ENCODE measurements at places on chromosomes 6 and 20.
A peak's percentile ranks its signal among the peaks of the same experiment; 100 is the strongest.

DNA sequence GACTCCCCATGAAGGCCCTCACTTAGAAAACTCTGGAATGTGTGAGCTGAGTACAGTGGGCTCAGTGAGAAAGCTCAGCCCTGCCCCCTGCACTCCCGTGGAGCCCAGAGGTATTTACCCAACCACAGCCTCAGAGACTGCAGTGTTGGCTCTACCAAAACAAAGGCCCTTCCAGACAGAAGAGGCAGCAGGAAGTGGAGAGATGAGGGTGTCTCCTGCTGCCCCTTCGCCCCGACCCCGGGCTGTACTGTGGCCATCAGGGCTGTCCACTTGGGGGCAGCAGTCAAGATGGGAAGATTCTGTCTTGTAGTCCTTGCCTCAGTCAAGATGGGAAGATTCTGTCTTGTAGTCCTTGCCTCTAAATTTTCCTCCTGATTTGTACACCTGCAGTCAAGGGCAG is 341.3 kb downstream of the TAF4 start:
- DNase-seq = no peak

- DNase-seq = peak; percentile 72
Measured at GRCh38 chr6:3334555-3334954, 75.8 kb downstream of the PSMG4 start.

- DNase-seq = peak; percentile 12
Measured at GRCh38 chr6:97133067-97133466, 149.9 kb downstream of the MMS22L start.

DNA sequence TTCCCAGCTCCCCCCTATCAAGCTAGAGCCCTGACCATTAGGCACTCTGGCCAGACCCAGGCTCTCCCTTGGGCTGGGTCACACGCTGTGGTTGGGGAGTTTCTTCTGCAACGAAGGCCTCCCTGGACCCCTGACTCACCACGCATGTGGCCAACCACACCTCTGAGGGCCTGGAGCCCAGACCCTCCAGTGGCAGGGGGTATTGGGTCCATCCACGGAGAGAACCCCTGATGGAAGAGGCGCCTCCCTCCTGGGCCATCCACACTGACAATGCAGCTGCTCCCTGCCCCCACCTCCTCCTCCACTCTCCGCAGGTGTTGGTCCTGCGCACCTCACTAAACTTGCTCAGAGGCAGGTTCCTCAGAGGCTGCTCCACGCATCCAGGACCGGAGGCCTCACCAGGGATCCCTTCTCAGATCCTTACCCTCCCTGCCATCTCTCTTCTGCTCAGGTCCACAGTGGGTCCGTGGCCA is 125.4 kb downstream of the RNASET2 start:
- no peak for DNase-seq

GRCh38 chr6:146938266-146938665 is 266.0 kb upstream of the STXBP5 start:
- peak; percentile 6 for DNase-seq

GRCh38 chr6:150266309-150266708 is 102.5 kb upstream of the IYD start:
- DNase-seq = no peak

DNA sequence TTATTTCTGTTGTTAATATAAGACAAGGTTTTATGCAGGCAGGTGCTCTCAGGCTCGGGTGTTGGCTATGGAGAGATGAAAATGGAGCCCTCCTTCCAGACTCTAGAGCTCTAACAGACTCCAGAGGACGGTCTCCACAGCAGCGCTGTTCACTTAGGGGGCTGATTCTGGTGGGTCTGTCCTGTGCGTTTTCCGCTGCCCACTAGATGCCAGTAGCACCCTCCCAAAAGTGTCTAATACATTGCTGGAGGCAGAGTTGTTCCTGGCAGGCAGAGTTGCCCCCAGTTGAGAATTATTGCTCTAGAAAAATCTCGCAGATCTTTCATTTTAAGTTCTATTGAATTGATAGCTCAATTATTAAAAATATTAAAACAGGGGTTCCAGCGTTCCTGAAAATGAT is 109.9 kb downstream of the MAP3K4 start:
- peak; percentile 5 for DNase-seq

DNA sequence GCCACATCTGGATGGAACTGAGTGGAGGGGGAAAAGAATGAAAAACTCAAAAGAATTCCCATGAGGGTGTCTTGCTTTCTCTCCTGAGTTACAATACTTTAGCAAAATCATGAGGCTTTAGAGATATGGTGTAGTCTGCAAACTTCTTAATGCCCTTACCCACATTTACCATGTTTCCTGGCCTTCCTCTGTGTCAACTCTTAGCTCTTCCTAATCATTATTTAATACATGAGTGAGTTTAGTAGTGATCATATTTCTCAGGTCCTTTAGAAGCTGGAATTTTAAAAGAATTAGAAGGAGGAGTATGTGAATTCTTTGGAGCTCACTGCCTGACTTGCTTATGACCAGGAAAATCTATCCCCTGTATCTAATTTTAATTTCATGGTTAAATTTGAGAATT is 39.0 kb downstream of the STX11 start:
- no peak for DNase-seq

DNA sequence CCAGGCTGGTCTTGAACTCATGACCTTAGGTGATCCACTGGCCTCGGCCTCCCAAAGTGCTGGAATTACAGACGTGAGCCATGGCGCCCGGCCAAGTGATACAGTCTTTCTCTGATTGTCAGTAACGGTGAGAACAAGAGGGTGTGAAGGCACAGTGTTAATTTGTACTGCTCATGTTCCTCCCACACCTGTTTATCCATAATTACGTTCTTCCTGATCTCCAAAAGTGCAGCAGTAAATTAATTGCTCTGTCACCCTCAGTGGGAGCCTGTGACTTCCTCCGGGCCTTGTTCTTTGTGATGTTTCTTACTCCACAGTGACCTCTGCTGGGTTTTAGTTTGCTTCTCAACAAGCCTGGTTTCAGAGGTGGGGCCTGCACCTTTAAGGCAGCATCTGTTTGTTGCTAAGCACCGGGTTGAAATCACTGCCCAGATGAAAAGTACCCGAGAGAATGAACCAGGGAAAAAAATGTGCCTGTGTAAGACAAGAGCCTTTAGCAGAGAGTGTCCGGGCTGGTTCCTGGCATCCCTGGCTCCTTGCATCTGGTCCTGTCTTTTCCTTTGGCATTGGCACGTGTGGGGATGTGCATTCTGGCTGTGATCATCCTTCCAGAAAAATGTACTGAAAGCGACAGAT is 89.1 kb upstream of the CLDN20 start:
- peak; percentile 52 for DNase-seq

DNA sequence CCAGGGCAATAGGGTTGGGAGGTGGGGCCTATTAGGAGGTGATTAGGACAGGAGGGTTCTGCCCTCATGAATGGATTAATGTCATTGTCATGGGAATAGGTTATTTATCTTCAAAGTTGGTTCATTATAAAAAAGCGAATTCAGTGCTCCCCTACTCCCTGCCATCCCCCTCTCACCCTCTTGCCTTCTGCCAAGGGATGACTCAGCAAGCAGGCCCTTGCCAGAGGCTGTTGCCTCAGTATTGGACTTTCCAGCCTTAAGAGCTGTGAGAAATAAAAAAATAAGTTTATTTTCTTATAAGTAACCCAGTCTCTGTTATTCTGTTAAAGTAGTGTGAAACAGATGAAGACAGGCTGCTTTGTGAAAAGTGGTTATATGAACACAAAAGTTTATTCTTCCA is 381.1 kb upstream of the ZFP64 start:
- no peak for DNase-seq

DNA sequence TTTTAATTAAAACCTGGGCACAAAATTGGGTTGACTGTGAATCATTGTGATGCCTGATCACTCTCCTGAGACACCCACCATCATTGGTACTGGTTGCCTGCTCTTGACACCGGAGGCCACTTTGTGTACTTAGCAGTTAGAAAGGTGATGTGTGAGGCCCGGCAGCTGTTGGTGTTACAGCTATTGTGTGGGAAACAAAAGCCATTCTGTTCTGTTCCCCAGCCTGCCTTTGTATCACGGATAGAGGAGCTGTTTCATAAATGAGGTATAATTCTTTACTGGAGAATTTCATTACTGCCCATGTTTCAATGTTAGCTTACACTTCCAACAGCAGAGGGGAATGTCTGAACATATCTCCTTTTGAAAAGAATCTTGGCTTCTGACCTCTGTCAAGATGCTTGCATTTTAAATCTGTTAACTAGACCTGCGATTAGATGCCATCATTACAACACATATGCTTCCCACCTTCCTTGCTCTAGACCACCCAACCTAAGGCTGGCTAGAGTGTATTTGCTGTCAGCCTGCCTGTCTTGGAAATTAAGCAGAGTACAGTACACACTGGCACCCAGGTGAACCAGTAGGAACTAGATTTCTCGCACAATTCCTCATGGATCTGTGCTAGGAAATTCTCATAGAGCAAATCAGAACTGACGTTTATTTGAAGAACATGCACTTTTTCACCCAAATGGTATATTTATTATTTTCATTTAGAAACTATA is 142.4 kb upstream of the INSM1 start:
- no peak for DNase-seq

DNA sequence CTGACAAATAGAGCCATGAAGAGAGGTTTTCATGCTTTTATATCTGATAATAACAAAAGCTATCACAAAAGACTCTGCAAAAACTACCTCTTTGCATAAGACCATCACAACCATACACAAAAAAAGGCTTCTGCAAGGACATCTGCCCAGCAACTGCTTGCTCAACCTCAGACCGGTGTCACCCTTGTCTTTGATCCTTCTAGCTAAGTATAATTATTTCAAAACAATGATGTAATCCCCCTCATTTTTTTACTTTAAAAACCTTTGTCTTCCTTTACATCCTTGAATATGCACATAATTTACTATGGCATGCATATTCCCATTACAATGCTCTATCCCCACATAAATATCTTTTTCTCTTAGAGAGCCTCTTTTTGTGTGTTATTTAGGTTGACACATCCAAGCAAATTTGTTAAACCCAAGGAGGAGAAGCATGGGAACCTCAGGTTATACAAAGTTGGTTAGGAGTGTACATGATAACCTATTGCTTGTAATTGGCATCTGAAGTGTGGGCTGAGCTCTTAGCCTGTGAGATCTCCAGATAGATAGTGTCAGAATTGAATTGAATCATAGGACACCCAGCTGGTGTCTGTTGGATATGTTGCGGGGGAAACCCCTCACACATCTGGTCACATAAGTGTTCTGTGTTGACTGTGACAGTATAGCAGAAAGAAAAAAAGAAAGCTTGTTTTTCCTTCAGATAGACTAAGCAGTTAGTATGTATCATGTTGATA is 20.7 kb upstream of the CGA start:
- no peak for DNase-seq

DNA sequence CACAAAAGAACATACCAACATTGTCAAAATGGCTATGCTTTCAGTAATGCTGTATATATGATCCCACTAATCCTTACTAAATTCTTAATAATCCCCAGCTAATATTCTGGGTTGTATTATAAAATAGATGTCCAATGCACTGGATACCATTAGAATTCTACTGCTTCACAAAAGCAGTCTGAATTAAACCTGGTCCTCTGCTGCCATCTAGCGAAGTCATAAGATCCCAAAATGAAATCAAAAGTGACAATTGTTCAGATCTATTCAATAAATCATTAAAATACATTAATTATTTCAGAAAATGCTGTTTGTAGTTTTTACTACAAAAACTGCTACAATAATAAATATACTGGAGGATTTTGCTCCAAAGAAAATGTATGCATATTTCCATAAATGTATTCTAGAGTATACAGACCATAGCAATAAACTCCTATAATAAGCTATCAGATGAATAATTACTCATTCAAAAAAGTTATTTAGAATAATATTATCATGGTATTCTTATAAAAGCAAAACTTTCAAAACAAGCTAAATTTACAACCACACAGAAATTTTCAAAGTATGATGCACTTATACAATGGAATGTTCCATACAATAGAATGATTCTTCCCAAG is 92.6 kb downstream of the RNGTT start:
- DNase-seq = peak; percentile 82

DNA sequence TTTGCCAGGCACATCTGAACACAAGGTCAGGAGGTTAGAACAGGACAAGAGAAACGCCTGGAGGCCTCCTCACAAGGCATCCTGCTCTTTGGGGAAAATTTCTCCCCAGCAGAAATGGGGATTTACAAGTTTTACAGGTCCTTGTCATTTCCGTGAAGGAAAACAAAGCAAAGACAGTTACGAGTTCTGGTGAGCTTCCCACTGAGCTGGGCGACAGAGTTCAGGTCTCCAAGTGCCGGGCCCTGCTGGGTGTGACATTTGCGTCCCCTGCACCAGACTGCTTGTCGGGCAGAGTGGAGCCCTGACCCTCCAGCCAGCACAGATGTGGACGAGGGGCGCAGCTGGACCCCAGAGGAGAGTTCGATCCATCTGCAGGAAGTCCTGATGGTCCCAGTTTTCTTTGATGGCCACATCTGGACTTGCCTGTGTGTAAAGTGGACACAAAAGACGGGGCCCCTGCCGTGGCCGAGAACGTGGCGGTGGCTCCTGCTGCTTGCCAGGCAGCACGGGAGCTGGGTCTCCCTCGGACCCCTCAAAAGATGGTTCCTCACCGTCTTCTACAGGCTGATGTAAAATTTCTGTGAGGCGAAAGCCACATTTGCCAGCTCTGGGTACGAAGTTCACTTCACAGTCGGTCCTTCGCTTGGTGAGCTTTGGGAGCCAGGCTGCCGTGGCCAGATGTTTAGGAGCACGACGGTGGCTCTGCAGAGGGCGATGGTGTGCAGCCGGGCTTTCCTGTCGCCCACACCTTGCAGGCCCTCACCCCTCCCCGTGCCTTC is 5.2 kb upstream of the ADRM1 start:
- no peak for DNase-seq

DNA sequence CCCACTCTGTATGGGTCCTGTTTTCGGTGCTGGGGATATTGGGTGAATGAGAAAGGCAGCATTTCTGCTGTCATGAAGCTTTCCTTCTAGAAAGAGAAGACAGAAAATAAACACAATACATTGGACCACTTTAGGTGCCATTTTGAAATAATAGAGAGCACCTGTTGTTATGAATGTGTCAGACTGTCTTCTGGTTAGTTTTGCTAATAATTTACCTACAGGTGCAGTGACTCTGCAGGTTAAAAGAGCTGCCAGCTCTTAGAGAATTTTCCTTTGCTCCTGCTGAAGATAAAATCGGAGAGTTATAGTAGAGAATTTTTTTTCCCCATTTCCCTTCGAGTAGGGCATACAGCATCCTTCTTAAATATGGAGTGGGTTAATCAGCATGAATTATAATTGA is 21.9 kb upstream of the GCLC start:
- no peak for DNase-seq

DNA sequence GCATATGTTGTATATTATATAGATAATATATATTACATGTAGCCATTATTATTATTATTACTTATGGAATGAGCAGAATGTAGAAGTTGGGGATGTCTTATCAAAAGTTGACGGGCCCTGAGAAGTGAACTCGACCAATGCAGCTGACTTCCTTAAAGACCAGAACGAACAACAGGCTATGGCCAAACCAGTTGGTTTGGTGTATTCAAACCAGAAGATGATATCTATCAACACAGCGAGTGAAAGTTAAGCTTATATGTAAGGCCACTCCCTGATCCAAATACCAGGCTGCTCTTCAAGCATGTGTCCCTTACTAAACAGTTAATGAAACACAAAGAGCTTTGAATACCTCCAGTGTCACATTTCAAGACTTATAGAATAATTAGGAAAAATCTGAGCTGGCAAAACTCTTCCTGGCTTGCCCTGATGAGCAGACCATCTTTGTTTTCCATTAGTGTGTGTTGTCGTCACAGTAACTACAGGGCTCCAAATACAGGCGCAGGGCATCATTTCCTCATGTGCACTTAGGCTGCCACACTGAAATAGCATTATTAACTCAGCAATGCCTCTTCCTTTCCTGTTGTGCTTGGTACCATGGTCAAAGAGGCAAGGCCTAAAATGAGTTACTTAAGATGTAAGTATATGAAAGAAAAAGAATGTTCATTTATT is 6.6 kb downstream of the FILIP1 start:
- no peak for DNase-seq

GRCh38 chr20:23289249-23289648 is 61.3 kb upstream of the NXT1 start:
- no peak for DNase-seq
